ENCODE measurements at places on chromosomes 6 and 20.
A peak's percentile ranks its signal among the peaks of the same experiment; 100 is the strongest.

DNA sequence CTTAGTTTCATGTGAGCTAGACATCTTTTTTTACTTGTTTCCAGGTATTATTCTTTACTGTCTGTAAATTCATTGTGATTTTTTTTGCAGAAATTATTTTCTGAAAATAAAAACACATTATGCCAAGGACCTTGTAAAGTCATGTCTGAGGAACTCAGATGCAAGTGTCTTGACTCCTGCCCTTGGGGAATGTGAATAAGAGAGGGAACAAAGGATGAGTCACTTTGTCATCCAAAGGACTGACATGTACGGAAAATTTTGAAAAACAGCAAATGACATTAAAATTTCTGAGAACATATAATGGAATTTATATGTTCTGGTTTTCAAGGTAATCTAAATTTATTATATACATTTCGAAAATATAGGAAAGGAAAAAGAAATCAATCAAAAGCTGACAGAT, 660.4 kb downstream of the CD109 start:
- DNase-seq, result no peak

DNA sequence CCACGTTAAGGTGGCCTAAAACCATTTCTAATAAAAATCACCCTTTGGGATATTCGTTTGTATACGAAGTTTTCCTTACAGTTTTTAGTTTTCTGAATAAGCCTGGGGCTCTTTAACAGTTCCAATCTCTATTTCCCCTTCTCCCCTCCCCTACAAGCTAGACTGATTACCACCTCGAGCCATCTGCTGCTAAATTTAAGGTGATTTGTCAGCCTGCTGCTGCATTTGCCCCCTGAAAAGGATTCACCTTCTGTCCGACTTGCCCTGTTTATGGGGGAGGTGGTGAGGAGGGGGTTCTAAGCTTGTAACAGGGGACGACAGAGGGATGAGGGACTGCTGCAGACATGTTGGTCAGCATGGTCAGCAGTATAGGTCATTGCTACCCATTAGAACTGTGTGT, 146.3 kb downstream of the JARID2 start:
- DNase-seq, result no peak

DNA sequence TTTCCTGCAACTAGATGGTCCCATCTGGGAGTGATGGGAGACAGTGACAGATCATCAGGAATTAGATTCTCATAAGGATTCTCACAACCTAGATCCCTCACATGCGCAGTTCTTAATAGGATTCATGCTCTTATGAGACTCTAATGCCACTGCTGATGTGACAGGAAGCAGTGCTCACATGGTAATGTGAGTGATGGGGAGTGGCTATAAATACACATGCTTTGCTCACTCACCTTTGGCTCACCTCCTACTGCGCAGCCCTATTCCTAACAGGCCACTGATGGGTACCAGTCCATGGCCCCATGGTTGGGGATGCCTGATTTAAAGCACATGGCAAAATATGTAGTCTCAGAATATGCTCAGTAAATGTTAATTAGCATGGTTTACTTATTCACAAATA, 80.6 kb upstream of the MBOAT1 start:
- DNase-seq, result no peak

DNA sequence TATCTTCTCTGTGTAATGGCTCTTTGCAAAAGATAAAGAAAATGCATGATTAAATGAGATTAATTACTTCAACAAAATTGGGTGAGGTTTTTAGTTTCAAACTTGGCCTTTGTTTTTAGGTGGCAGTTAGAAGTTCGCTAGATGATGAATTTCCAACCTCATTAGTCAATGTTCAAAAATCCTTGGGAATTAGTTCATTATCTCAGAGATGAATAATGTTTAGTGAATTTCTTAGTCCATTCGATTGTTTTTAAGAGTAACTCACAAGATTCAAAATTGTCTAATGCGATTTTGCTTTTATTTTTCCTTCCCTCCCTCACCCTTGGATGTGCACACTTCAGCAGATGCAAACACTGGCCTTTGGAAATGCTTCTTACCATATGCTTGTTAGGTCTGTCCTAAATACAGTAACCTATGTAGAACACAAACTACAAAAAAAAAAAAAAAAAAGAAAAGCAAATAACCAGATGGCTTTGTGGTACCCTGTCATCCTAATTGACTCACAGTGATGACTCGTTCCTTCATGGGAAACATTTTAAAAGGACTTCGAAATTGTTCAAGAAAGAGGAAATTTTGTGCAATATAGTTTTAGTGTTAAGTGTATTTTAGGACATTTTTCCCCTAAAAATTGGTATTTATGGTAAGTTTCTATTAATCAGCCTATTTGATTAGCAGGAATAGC, 66.7 kb downstream of the FAM229B start:
- no peak for DNase-seq

DNA sequence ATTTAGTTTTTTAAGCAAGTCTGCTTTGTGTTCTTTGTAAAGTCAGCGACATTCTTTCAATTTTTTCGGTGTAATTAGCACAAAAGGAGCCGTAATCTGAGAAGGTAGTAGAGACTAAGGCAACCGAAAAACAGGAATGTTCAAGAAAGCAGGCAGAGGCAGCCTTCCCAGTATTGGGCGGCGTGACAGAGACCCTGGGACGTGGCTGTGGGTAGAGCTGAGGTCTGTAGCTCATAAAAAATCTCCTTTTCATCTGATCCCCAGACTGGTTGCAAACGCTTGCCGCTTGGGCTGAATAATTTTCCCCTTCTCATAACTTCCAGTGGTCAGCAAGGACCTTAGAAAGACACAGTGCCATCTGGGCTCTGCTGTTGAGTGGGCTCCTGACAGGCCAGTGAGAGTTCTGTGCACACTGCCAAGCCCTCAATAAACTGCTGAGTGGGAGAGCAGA, 30.8 kb downstream of the GNAS start:
- DNase-seq, result no peak

DNA sequence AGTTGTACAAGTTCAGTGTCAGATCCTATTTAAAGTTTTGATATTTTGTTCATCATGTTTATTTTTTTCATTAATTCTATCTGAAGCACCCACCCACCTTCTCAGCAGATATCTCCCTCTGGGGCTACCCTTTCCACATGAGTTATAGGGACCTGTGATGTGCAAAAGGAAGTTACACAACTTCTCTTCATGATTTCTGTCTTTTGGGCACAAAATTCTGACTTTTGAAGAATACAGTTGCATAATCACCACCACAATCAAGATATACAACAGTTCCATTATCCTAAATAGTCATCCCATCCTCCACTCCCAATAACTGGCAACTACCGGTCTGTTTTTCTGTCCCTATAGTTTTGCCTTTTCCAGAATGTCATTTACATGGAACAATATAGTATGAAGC, 13.8 kb upstream of the FUCA2 start:
- DNase-seq, result no peak

DNA sequence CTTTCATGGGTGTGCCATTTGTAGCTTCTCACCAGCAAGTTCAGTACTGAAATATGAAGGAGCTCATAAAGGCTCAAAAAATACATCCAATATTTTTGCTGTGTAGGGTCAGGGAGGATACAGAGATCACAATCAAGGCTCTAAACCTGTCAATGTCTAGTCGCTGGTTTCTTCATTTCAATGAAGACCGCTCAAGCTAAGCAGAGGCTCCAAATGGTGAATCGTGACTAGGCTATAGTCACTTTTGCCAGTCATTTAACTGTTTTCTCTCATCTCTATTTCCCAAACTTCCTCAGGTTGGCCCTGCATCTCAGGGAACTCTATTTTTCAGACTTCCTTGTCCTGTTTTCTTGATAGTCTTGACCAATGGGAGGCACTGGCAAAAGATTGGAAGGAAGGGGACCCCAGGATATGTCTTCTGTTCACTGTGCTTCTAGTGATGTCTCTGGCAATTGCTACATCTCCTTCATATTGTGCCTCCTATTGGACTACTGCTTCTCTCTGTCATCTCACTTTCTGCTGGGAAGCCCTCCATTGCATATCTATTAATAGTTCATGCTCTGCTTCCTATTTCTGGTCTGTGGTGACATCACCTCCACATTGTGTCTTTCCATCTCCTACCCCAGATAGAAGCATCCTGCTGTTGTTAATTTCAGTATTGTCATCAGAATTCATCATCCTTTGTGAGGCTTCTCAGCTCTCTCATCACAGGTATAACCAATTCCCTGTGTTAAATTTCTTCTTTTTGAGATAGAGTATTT, 87.7 kb upstream of the FAM184A start:
- no peak for DNase-seq

- DNase-seq, result no peak
Measured at GRCh38 chr6:100210137-100211117, 216.4 kb upstream of the MCHR2 start.

DNA sequence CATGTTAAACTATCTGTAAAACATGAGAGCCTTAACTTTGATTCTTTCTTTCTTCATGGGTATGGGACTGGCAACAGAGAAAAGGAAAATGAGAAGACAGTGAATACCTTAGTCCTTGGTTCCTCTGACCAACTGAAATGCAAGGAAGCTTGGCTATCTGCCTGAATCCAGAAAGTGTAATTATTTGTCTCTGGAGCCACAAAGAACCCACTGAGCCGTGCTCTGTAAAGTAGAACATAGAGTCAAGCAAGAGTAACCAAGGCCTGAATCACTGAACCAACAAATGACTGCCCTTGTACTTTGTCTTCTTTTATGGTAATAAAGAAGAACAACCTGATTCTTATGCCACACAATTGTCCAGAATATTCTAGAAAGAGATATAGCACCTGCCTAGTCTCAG, 27.6 kb downstream of the PKHD1 start:
- DNase-seq, result no peak

DNA sequence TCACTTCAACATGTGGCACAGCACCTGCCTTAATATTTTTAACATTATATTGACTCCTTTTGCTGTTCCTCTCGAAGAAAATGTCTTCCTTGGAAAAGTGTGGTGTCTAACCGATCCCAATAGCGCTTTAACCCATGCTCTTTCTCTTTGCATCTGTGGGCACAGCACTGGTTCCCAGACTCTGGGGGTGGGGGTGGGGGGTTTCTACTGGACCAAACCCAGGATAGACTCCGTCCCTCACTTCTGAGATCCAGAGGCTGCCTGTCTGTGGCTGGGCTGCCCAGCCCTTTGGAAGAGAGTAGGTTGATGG, 3.9 kb upstream of the ZNF292 start:
- no peak for DNase-seq

DNA sequence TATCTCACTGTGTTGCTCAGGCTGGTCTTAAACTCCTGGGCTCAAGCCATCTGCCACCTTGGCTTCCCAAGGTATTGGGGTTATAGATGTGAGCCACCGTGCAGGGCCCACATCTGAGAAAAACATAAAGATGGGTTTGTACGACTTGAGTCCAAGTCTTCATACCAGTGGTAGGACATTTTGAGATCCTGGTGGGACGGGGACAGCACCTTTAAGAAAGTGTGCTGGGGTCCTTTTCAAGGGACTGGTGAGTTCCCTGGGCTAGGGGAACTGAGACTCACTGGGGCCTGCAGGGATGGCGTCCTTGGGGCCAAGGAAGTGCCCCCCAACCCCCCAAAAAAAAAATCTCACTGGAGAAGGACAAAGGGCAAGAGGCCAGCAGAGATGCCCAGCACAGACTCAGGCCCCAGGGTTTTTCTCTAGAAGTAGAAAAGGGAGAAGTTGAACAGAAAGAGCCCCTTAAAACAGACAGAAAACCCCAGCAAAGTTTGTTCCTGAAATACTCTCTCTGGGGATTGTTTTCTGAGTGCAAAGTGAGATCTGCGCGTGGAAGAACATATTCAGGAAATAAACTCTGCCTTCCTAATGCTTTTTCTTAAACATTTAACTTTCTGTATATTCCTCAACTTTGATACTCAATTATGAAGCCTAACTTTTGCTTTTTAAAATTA, 10.7 kb downstream of the OSBPL2 start:
- no peak for DNase-seq

DNA sequence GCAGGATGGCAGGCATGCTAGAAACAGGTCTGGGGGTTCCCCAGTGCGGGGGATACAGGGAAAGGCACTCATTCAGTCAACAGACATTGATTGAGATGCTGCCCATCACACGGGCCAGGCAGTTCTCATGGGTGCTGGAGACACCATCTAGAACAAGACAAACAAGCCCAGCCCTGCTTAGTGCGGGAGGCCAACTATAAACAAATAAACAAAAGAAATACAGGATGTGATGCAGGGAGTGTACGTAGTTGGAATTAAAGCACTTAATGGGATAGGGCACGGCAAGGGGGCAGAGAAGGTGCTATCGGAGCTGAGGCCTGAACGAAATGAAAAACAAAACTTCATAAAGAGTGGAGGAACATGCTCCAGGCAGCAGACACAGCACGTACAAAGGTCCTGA, 169.3 kb downstream of the PREX1 start:
- no peak for DNase-seq

DNA sequence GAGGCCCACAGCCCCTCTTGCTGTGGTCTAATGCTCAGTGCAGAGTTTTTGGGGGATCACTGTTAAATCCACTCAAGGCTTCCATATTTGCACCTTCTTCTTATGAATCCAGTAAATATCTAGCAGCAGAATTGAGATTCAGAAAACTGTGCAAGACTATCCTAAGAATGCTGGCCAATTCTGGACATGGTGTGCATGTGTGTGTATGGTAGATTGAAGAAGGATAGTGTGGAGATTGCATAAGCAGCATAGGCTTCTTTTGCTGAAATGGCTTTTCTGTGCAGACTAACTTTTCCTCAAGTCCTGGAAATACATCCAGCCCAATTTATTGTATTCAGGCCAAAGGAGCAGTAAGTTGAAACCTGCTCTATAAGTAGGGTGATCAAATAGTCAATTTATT, 39.7 kb downstream of the FBXO9 start:
- DNase-seq, result no peak

DNA sequence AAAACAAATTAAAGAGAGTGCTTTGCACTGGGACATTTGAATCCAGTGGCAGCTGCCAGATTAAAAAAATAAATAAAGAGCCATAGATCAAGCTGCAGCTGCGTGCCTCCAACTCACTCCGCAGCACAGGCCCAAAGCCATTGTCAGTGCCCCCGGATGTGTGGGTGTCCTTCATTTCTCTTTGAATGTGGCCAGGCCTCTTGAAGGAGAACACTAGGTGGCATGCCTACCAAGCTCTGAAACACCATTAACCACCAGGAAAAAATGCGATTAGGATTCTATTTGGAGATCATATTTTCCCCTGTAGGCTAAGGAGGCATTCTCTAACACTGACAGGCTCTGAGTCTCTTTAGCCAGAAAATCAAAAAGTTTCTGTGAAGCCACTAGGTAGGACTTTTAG, 549.8 kb downstream of the PRKN start:
- DNase-seq, result peak; percentile 4

GRCh38 chr6:169215201-169215681, 38.4 kb downstream of the THBS2 start:
- no peak for DNase-seq

DNA sequence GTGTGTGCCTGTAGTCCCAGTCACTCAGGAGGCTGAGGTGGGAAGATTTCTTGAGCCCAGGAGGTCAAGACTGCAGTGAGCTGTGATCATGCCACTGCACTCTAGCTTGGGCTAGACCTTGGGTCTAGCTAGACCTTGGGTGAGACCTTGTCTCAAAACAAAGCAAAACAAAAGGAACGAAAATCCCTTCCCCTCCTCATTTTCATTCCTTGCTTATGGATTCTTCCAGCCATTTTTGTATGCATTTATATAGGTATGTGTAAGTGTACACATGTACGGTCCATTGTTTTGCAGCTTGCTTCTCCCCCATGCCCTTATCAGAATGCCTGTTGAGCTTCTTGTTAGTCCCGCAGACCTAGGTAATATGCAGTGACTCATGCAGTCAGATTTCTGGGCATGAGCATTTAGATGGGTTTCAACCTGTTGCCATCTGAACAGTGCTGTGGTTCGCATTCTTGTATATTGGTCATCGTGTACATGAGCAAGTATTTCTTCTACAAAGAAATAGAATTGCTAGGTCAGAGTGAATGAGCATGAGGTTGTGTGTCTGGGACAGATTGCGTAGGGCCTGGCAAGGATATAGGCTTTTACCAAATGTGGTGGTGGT, 73.2 kb downstream of the ATRN start:
- DNase-seq, result no peak

- no peak for DNase-seq
Measured at GRCh38 chr6:34602318-34603111, 46.4 kb upstream of the SPDEF start.
